Activated CD4-positive, alpha-beta T cell treated with anti-CD3 and anti-CD28 coated beads for 1 hour (primary cell): ENCODE measurements at places on chromosomes 5 and 9.

GRCh38 chr5:776862-777711 is 7.4 kb downstream of the ZDHHC11B start:
- no peak for DNase-seq

GRCh38 chr9:70814597-70814996 is 306.8 kb downstream of the TRPM3 start:
- DNase-seq: no peak

- no peak for DNase-seq
These were observed 2.6 kb downstream of the RNF44 start for GRCh38 chr5:176534640-176535039.

- no peak for DNase-seq
These were observed 672 bp upstream of the ITGA2 start for GRCh38 chr5:52988335-52989024.

DNA sequence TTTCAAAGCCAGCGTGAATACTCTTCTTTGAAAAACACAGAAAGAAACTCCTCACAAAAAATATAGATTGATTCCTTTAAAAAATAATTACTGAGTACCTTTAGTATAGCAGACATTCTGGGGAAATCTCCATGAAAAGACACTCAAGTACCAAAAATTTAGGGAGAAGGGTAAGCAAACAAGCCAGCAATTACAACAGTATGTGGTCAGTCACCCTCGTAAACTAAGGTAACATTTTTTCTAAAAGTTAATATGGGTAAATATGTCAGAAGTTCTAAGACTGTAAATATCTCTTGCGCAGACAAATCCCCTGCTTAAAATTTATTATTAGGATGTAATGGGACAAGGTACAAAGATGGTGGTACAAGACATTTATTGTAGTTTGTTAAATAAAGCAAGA is 102.0 kb upstream of the PTGER4 start:
- DNase-seq: no peak

DNA sequence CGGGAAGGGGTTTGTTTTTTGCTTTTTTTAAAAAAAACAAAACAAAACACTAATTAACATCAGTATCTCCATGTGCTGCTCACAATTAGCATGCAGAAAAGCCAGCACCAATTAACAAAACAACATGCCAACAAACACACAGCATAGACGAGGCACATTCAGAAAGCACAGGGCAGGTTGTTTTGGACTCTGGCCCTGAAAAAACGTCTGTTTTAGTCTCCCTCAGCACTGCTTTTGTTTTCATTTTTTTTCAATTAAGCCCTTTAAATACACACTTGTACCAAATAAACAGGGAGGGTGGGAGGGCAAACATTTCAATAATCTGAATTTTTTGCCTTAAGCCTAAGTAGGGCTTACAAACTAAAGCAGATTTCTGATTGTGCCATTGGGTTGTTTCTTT is 309.6 kb downstream of the DTWD2 start:
- DNase-seq: no peak
